ENCODE measurements at places on chromosomes 6 and 20.

DNA sequence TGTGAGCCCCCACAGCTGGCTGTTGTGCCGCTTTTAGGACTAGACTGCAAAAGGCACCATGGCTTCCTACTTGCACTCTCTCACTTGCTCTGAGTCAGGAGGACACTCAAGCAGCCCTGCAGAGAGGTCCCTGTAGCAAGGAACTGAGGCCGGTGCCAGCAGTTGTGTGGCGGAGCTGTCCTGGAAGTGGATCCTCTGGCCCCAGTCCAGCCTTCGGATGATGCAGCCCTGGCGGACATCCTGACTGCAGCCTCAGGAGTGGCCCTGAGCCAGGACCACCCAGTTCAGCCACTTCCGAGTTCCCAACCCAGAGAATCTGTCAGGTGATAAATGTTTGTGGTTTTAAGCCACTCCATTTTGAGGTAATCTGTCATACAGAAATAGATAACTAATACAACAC lies 17.5 kb downstream of the CTCFL start:
- DNase-seq, result peak; percentile 74

DNA sequence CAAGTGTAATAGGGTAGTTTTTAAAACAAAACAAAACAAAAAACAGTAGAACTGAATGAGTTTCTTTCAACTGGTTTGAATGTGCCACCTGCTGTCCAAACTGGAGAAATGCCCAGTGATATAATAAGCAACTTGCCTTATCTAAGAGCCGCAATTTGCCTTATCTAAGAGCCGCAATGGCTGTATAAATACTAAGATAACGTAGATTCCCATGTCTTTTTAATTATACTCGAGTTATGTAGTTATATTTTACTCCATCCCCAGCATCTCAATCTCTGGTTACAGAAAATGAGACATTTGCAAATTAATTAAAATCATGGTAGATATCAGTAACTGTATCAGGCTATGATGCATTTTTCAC lies 67.2 kb downstream of the RPP40 start:
- DNase-seq, result peak; percentile 71

DNA sequence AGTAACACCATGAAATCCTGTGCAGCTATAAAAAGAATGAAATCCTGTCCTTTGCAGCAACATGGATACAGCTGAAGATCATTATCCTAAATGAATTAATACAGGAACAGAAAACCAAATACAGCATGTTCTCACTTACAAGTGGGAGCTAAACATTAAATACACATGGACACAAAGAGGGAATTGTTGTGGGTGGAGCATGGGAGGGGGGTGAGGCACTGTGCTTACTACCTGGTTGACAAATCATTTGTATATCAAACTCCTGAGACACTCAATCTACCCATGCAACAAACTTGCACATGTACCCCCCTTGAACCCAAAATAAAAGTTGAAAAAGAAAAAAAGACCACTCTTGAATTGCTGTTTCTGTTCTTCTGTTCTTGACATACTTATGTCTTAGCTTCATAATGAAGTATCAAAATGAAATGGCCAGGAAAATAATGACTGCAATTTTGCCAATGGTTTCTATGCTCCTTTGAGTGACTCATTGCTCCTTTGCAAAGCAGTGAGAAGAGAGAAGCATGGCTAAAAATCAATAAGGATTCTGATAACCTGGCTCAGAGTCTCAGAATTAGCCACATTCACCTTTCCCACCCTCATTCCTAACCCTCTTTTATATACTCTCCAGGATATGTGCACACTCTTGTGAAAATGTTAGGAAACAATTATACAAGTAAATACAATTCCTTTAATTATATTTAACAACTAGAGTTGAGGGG lies 71.0 kb downstream of the CYP39A1 start:
- DNase-seq, result no peak

- DNase-seq, result no peak
Observed at GRCh38 chr6:72672906-72673305, 51.0 kb downstream of the KCNQ5 start.

- no peak for DNase-seq
Observed at GRCh38 chr20:38135651-38136420, 29.2 kb downstream of the TGM2 start.

GRCh38 chr6:56914798-56915658 lies 39.9 kb upstream of the BEND6 start:
- DNase-seq, result no peak

DNA sequence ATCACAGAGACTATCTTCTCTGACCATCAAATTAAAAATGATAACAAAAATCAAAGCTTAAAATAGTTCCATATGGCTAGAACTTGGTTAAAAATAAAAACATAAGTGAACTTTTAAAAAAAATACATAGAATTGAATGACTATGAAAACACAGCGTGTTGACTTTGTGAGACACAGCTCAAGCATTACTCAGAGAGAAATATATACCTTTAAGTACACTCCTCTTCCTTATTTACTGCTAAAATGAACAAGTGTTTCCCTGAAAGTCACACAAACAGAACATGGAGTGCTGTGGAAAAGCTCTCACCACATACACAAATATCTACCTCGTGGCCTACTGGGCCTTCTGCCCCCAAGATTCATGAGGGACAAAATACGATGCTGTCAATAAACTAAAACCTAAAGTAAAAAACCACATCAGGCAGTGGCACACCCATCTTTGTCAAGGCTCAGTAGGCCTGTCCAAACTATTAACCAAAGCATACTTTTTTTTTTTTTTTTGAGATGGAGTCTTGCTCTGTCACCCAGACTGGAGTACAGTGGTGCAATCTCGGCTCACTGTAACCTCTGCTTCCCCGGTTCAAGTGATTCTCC lies 7.5 kb downstream of the FAXC start:
- DNase-seq, result no peak

GRCh38 chr6:28673787-28674671 lies 148.3 kb downstream of the GPX5 start:
- DNase-seq, result no peak

DNA sequence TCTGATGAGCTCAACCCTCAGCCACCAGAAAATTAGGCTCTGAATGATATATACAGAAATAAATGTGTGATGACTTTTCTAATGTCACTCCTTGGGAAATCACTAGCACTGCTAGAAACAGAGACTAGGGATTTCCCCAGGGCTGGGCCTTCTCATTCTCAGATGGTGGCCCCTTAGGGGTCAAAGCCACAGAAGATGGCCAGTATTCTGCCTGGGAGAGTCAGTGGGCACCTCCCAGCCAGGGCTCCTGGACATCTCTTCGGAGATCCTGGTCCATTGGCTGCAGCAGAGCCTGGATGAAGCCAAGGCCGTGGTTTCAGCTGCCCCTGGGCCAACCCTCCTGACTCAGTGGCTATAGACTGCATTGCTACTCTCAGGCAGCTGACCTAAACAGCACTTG lies 276.9 kb upstream of the SUPT3H start:
- DNase-seq, result no peak

DNA sequence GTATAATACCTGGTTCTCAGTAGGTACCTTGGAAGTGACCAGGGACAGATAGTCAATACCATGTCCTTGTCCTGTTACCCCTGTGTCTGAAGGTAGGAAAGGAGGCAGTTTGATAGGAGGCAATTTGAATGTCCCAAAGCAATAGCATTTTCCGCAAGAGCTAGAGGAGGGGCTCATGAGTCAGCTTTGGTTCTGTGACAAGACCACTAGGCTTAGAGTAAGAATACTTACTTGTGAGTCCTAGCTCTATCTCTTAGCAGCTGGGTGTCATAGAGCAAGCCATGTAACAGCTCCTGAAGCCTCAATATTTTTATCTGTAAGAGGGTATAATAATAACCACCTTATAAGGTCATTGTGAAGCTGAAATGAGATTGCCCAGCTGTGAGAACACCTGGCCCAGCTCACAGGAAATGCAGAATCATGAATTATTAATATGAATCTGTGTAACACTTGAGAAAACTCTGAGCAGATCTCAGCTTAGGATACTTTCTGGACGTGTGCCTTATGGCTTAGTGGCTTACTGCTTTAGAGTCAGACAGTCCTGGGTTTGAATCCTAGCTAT lies 58.6 kb downstream of the DAAM2 start:
- DNase-seq, result peak; percentile 55

DNA sequence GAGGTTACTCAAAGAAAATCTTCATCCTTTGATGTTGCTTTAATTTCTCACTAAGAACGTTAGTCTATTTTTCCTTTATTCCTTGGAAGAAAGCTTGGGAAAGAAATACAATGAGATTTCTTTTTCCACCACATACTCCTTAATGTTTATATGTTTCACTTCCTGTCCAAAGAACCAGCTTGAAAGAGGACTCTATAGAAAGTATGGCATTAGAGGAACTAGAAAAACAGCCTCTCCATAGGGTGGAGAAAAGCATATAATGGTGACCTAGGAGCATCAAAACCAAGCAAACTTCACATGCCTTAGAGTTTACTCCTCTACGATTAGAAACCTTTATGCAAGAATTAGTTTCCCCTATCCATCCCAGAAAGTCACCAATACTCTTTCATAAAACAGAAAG lies 131.1 kb downstream of the OPRM1 start:
- DNase-seq, result no peak

- DNase-seq, result peak; percentile 89
Observed at GRCh38 chr20:45341939-45342854, 6.0 kb downstream of the SDC4 start.

DNA sequence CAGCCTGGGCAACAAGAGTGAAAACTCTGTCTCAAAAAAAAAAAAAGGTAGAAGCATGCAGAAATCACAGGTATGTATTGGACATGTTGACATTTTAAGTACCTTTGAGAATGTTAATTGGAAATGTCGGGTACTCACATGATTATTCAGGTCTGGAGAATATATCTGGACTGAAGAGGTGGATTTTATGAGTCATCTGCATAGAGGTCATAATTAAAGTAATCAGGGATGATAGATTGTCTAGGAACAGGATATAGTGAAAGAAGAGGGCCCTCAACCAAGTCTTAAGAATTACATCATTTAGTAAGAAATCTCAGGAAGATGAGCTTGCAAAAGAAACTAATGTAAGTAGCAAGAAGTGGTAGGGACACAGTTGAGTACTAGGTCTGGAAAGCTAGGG lies 212.5 kb downstream of the UTRN start:
- DNase-seq, result no peak

- no peak for DNase-seq
Observed at GRCh38 chr6:158043008-158043407, 61.3 kb downstream of the SYNJ2 start.

- DNase-seq, result no peak
Observed at GRCh38 chr6:165899611-165900010, 236.6 kb upstream of the PDE10A start.

DNA sequence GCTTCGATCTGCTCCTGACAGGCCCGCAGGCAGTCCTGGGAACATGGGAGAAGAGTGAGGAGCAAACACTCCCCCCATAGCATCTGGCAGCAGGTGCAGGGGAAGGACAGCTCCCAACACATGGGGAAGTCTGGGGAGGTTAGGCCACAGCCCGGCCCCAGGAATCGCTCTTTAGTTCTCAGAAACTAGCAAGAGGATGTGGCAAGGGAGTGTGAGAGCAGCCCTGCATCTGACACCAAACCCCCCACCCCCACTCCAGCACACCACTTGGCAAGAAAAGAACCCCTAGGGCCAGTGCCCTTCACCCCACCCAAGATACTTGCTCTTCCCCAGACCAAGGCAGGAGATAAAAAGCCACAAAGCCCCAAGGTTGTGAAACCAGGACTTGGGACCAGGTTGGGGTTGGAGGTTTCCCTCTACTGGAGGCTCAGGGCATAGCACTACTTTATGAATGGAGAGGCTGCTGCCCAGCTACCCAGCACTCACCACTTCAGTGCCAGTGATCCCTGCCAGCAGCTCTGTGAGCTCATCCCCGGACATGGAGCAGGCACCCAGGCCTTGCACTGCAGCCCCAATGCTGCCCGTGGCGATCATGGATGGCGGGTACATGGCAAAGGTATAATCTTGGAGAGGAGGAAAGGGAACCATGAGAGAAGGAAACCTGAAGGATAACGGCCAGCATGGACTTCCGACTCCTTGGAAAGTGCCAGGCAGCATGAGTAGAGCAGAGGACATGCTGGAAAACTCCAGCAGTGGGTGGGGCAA lies 5.4 kb downstream of the CCND3 start:
- DNase-seq, result peak; percentile 77

DNA sequence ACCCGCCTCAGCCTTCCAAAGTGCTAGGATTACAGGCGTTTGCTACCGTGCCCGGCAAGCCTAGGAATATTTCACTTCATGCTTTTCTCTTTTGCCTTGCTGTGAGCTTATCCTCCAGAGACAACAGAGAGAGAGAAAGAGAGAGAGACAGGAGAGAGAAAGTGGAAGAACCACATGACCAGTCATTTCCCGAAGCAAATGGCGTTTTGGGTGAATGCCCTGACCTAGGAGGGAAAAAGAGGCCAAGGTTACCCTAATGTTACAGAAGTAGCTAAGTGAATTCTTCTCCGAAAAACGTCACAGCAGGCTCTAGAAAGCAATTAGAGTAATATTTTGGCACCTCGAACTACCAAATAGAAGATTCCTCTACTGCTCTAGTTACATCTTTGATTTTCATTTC lies 9.1 kb downstream of the SGK1 start:
- no peak for DNase-seq

GRCh38 chr6:125940247-125941041 lies 16.1 kb upstream of the HINT3 start:
- DNase-seq, result no peak

DNA sequence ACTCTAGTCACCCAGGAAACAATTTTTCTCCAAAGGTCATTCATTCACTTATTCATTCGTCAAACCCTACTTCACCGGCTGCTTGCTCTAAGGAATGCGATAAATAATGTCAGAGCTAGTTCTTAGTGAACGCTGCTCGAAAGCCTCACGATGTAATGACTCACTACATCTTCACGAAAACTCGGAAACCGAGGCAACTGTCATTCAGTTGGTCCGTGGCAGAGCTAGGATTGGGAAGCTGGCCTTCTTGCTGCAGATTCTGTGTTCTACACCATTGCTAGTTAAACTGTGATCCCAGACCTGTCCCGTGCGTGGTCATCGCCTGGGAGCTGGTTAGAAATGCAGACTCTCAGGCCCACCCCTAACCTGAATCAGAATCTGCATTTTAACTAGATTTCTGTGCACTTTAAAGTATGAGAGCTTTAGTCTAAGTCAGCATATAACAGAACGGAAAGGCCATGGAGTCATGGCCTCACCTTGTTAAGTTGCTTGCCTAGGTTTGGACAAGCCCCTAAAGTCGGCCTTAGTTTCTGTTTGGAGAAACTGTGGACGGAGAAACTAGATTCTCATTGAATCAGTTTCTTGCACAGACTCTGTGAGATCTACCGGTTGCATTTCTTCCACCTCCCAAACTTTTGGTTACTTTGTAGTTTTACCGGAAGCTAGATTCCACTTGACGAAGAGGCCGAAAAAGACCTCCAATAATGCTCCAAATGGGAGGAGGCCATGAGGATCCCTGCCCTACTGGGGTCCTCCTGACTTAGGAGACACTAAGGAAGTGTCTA lies 651 bp upstream of the CCND3 start:
- DNase-seq, result no peak

GRCh38 chr6:97077380-97077779 lies 152.9 kb downstream of the KLHL32 start:
- DNase-seq, result no peak

DNA sequence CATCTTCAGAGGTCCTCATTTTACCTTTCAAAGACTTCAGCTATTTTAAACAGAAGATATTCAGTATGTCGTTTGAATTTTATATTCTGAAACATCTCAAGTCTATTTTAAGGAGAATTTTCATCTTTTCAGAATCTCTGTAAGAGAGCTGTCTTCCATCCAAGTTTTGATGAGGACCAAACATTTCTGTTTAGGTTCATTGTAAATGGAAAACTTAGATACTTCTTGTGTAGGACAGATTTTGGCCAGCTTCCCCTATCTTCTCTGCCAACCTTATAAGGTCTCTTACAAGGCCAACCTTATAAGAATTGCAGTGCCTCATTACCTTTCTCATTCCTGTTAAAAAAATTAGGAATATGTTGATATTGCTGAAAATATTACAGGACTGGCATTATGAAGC lies 88.1 kb downstream of the AKAP7 start:
- no peak for DNase-seq

- no peak for DNase-seq
Observed at GRCh38 chr20:32115211-32115767, 5.8 kb downstream of the TM9SF4 start.
